ENCODE measurements at places on chromosomes 1 and 21. TPM values are rescaled to one million over a fixed set of nuclear protein-coding genes. Genes with fewer than 3 reads are reported as not detected.

DNA sequence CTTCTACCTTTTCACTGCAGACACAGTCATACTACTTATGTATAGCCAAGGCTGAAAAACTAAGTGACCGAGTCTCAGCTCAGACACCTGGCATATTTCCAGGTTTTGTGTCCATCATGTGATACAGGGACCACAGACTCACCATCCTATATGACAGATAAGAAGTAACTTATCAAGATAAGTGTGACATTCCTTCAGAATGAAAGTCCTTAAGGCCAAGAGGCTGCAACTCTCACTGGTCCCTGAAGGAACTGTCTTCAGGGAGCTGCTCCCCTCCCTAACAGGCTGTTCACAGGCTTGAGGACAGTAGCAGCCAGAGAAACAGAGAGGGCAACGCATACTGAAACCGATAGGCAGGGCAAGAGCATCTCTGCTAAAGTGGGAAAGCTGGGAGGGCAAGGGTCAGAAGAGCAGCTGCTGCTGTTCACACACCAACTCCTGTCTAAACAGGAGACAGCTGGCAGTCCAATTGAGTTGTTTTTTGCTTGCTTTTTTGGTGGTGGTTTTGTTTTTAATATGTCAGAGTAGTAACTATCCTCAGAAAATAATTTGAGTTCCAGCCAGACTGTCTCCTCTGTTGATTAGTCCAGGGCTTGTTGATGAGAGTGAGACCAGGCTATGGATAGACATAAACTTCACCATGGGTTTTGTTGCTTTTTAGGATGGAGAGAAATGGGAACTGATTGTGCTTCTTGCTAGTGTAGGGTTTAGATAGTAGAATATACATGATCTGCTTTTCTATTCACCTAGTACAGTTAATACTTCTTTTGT is 67.7 kb downstream of the MACF1 start:
- DNase-seq: peak; percentile 48

- no peak for DNase-seq
Observed at GRCh38 chr1:9785406-9785805, 38.4 kb downstream of the CLSTN1 start.

GRCh38 chr21:43758111-43758641 is 17.9 kb downstream of the CSTB start:
- no peak for DNase-seq

DNA sequence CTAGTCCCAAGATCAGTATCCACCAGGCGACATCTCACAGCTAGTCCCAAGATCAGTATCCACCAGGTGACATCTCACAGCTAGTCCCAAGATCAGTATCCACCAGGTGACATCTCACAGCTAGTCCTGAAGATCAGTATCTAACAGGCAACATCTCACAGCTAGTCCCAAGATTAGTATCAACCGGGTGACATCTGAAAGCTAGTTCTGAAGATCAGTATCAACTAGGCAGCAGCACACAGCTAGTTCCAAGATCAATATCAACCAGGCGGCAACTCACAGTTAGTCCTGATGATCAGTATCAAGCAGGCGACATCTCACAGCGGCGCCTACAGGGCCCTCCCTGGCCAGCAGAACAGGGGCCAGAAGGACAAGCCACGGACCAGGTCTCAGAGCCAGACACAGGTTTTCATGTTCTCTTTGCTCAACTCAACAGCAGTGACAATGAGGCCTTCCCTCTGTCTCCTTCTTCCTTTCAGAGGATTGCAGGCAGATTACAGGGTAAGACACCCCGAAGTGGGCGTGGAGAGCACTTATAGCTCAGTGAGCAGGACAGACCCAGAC is 32.5 kb downstream of the NPHP4 start:
- DNase-seq: no peak

DNA sequence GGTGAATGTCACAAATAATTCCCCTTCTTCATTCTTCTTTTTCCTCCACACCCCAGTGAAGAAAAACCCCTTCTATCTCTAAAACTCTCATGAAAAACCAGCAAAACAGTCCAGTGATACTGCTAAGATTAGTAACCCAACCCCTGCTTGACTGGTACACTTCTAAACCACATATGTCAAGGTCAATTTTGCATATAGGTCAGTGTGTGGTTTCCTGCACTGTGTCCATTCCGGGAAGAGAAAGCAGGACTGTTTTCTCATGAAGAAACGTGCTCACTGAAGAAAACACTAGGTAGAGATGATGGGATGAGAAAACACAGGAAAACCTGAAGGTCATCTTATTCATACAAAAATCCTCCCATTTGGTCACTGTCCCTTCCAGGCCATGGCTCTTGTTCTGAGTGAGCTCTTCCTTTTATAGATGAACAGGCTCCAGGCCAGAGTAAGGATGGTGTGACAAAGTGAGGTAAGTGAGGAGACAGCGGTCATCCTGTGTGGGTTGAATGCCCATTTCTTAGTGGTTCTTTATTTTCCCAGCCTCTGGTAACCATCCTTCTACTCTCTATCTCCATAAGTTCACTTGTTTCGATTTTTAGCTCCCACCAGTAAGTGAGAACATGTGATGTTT is 122.7 kb downstream of the FASLG start:
- no peak for DNase-seq

GRCh38 chr1:24161270-24161669 is 18.3 kb upstream of the IL22RA1 start:
- DNase-seq: no peak

- DNase-seq: no peak
Observed at GRCh38 chr1:221161571-221162041, 282.4 kb downstream of the HLX start.

GRCh38 chr1:17527036-17527914 is 12.2 kb upstream of the ARHGEF10L start:
- DNase-seq: no peak

- DNase-seq: peak; percentile 88
Observed at GRCh38 chr1:211830328-211831142, at the start of gene LPGAT1. Gene LPGAT1, minus strand, starts transcription at chr1:211830763. Its CDS starts 1,467 bp downstream, at chr1:211829296.

DNA sequence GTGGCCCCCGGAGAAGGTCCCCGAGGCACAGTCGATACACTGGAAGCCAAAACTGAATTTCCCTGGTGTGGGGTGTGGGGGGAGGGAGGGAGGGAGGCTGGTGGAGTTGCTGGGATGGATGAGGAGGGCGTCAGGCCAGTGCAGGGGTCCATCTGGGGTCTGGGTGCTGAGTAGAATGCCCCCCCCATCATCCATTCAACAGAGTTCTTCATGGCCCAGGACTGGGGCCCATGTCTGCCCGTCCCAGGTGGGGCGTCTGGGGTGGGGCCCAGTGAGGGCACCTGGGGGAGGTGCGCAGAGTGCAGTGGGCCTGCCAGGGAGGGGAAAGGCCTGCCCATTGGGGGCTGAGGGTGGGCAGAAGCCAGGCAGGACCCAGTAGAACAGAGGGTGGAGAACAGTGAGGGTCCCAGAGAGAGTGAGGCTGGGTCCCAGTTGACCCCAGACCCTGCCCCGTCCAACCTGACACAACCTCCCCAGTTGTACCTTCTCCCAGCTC is 1.9 kb downstream of the TNFRSF18 start:
- no peak for DNase-seq

DNA sequence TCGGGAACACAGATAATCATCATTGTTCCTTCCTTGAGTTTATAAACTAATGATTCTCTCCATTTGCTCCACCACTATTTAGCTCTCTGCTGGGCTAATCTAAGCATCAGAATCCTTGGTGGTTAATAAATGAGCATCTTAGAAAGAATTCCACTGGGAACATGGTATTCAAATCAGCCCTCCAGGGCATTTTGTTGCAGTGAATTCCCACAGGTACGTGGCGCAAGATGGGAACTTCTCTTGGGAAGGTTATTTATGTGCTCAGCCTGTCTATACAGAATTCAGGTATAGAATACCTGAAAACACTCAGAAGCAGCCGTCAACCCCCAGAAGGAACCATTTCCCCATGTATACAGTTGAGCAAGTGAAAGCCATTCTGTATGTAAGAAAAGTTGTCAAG is 131.5 kb downstream of the NTNG1 start:
- no peak for DNase-seq

DNA sequence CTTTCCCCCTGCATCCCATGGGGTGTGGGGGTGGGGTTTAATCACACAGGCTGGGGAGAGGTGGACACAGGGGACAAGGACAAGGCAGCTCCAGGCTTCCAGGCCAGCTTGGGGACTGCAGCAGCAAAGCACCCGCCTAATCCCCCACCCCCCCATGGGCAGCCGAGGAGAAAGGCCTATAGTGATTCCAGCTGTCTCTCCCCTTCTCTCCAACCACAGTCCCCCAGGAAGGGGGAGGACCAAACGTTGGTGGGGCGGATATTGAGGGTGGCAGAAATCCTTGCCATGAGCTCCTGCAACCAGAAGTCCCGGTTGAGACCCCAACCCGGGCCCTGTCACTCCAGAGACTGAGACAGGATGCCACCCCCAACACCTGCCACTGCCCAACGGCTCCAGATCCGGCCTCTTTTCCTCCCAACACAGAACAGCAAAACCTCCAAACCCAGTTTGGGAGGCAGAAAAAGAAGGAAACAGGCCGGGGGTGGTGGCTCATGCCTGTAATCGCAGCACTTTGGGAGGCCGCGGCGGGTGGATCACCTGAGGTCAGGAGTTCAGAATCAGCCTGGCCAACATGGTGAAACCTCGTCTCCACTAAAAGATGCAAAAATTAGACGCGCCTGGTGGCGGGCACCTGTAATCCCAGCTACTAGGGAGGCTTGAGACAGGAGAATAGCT is 1.7 kb downstream of the EPHA2 start:
- DNase-seq: no peak

DNA sequence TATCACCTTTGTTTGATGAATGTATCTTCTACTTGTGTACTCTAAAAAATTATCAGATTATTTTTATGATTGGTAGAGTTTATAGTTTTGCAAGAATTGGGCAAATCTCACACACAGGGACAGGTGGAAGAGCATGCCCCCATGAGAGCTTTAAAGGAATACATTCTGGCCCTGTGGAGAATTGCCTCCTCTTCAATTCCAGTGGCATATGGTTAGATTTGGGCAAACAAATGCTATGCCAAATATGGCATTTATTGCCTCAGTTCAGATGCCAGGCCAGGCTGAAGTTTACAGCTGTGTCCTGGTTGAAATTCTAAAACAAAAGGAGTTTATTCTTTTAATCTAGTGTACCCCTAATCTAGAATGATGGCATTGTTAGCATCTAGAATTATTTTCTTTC is 162.4 kb upstream of the CACYBP start:
- DNase-seq: no peak

DNA sequence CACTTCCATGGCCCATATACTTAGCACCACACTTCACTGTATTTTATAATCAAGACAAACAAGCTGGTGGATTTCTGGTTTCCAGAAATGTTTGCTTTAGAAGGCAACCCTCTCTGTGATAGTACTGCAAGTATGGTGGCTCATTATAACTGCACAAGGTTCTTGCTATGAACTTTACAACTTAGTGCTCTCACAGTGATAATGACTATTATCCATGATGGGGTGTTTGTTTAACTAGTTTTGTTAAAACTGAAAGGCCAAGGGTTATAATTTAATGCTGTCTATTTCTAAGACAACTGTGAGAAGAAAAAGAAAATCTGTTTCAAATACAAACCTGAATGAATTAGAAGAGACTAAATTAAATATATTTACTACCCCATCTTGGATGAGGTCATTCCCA is 903.2 kb downstream of the ADGRL2 start:
- no peak for DNase-seq

DNA sequence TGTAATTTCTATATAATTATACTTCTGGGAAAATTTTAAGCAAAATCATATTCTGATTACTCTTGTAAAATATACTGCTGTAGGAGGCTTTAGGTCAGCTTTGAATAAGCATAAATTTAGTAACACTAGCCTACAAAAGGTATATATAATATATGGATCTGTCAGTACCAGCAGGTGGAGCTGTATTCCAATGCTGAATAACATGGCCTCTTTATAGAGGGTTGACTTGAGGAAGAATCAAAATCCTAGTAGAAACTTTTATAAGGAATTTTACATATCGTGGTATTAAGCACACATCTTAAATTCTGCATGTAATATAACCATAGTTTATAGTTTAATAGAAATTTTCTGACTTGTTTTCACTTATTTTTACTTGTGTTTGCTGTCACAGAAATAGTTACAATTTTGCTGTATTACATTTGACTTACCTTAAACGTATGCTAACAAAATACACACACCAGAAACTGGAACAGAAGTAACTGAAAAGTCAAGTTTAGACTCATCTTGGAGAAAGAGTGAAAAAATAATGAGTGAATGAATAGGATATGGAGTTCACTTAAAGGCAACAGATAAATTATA is 79.3 kb downstream of the HMCN1 start:
- no peak for DNase-seq

- DNase-seq: no peak
Observed at GRCh38 chr1:114468047-114468446, 43.0 kb downstream of the TRIM33 start.

DNA sequence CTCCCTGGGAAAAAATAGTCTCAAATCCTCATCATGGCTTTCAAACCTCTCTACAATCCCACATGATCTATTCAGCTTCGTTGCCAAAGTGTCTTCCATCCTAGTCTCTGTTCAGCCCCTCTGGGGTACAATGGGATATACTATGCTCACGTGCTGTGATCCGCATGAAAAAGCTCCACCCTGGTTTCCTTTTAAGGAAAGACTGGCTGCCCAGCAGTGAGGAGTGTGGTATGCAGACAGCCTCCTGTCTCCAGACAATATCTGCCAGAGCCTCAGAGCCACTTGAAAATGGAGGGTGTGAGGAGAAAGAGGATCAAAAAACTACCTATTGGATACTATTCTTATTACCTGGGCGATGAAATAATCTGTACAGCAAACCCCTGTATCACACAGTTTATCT is 194.5 kb downstream of the LHX8 start:
- no peak for DNase-seq

GRCh38 chr21:41827951-41828883 is 50.9 kb downstream of the PRDM15 start:
- no peak for DNase-seq

- no peak for DNase-seq
Observed at GRCh38 chr1:223695014-223695548, 17.3 kb upstream of the CAPN2 start.

DNA sequence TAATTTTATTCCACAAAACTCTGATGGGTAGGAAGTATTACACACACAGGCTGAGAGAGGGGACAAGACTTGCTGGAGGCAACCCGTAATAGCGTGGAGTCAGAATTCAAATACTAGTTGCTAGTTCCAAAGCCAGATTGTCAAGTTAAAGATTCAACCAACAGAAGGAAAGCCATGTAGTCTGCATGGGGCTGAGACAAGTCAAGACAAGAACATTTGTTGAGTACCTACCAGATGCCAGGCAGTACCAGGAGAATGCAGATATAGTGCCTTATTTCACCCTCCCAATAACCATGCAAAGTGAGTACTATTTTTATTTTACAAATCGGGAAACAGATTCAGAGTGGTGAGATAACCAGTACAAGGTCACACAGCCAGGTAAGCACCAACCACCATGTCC is 110.4 kb upstream of the SPATA6 start:
- no peak for DNase-seq

Gene PEAR1
- total RNA-seq: 4.5 TPM

Gene UBE2U
- total RNA-seq: not detected

Gene OR2T34
- not detected for total RNA-seq

Gene CRP
- total RNA-seq: 3,370 TPM

Gene SLC26A9
- total RNA-seq: 0.05 TPM

Gene C1orf115
- total RNA-seq: 49.9 TPM

Measured in left lobe of liver (tissue), 2 donors.